ENCODE measurements at places on chromosomes 7 and 10.

GRCh38 chr10:49109669-49110340, 5.5 kb downstream of the VSTM4 start:
- DNase-seq: no peak

GRCh38 chr10:51427758-51428157, 271.6 kb downstream of the CSTF2T start:
- DNase-seq: no peak

DNA sequence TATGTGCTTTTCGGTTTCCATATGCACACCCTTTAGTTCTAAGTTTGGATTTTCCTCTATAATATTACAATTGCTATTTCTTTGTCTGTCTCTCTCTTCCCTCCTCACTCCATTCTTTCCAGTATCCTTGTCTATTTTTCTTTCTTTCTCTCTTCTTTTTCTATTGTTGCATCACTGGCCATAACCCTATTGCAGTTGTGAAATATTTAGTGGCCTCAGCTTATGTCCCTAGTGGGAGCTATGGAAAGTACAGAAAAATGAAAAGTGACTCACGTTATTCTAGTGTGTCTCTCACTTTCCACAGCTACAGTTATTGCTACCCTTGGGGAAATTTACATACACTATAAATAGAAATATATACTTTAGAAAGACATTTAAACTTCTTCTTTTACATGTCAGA, 59.1 kb downstream of the CNTNAP2 start:
- no peak for DNase-seq

DNA sequence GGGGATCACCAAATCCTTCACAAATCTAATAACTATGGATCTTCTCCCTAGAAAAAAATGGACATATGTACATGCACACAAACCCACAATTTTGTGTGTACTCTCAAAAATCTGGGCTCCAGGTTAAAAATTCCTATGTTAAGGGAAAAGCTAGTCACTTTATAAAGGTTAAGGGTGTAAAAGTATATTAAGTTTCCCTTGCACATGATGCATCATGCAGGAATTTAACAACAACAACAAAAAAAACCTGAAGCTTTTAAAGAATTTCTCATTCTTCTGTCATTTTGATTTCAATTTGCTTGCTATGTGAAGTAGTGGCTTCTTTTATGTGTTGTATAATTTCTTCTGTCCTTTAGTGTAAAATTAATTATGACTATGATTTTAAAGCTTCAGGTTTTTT, 123.7 kb downstream of the CNOT4 start:
- DNase-seq: no peak

DNA sequence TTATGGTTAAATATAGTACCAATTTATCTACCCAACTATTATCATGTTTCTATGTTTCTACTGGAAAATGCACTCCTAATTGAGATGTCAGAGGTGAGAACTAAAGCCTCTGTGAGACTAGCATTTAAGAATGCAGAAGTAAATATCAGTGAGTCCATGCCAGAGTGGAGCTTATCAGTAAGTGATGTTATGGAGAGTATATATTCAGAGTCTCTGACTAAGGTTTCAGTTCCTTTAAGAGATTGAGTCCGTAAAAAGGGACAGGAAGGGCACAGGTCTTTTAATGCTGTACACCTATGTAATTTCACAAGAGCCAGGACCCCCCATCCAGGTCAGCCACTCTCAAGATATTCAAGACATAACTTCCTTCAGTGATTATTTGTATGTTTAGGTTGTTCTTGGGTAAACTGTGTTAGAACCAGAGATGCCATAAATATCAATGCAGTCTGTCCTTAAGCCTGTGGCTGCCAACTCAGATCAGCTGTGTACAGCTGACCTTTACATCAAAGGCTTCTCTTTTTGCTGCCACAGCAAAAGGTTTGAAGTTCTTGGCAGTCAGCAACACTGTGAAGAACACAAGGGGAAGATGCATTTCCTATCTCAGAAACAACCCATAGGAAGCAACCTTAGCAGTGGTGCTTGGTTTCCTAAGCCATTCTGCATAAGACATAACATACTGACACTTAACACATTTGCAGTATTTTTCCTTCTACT, 244.8 kb downstream of the BICC1 start:
- no peak for DNase-seq

- no peak for DNase-seq
Observed at GRCh38 chr7:138502023-138502767, 42.1 kb downstream of the TRIM24 start.

GRCh38 chr10:3418041-3418754, 245.6 kb upstream of the PITRM1 start:
- DNase-seq: no peak

DNA sequence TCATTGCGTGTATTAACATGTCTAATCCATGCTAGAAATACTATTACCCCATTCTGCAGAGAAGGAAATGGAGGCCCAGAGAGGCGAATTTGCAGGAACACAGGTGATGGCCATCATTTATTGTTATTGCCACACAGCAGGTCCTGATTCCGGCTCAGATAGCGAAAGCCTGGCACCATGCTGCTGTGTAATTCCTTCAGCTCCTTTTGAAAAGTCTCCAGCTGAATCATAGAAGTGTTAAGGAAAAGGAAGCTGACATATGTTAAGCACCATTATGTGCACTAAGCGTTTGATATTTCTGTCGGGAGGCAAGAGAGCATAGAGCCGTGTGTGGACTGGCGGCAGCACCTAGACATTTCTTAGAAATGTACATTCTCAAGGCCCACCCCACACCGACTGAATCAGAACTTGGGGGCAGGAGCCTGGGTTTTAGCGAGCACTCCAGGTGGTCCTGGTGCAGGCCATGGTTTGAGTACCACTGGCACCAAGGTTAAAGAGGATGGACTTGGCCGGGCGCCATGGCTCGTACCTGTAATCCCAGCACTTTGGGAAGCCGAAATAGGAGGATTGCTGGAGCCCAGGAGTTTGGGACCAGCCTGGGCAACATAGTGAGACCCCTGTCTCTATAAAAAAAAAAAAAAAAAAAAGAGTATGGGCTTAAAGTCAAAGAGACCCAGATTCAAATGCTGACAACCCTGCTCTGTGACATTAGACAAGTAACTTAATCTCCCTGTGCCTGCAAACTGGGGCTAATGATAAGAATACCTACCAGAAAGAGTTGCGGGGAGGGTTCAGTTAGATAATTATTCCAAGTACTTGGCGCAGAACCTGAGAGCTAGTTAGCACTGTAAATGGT, 52.2 kb downstream of the UNC5B start:
- no peak for DNase-seq

DNA sequence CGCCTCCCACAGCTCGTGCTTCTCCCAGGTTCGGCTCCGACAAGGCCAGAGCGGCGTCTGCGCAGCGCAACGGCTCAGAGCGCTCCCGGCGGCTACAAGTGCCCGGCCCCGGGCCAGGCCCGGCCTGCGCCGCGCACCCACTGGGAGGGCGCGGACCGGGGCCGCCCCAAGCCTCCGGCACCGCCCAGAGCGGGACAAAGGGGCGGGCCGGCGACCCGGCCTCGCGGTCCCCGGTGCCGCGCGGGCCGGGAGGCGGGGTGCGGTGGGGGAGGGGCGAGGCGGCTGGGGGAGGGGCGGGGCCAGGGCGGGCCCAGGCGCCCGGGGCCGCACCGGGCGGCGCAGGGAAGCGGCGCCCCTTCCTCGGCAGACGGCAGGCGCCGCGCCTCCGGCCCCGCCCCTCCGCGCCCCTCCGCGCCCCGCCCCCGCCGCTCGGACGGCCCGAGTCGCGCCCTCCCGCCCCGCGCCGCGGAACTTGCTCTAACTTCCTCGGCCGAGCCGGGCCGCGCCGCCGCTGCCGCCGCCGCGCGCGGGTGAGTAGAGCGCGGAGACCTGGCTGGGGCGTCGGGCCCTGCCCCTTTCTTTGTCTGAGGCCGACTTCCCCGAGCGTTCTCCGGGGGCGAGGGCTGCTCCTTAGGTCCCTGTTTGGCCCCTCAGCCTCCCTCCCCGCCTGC, at the start of gene TSPAN14:
TSPAN14 (plus strand) TSS at position 469 of the 671 bp plus-strand sequence. CDS start 34,924 bp downstream, outside the sequence.
- peak; percentile 56 for DNase-seq

DNA sequence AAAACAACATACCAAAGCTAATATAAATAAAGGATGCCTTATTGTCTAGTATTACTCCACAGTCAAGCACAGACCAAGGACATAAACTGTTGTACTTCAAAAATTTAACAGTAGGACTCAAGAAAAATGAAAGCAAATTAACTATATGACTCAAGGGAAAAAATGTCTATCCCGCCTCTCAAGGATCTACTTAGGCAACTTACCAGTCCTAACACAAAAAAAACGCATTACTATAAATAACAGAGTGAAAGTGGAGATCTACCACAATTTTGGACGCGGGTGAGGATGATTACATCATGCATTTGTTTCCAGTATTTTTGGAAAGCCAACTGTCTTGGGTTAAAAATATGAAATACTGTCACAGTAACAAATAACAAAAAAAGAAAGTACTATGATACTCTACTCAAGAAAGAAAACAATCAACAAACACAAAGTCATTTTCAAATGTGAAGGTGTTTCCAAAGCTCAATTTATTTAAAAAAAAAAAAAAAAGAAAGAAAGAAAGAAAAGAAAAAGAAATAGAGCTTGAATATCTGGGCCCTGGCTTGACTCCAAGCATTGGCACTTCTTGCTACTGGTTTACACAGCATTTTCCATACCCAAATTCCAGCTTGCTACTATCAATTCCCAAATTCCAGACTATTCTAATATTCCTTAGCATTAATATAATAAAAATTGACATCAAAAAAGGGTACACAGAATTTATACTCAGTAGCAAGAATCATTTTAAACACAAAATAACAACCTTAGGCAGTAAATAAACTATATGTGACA, 99.4 kb downstream of the RSU1 start:
- DNase-seq: no peak

DNA sequence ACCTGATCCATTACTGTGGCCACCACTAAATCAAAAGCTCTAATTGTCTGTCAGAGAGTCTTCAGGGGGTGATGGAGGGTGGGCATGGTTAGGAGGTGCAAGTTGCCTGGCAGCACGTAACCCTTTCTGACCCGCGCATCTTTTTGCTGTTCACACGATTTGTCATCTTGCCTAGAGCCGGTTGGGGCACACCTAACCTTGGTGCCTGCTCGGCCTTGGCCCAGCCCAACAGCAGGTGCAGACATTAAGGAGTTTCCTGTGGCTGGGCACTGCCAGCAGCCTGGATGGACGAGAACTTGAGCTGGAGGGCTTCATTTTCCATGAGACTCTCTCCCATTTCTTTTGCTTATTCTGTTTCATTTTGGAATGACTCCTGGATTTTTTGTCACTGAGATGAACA, 41.0 kb upstream of the PTF1A start:
- no peak for DNase-seq

DNA sequence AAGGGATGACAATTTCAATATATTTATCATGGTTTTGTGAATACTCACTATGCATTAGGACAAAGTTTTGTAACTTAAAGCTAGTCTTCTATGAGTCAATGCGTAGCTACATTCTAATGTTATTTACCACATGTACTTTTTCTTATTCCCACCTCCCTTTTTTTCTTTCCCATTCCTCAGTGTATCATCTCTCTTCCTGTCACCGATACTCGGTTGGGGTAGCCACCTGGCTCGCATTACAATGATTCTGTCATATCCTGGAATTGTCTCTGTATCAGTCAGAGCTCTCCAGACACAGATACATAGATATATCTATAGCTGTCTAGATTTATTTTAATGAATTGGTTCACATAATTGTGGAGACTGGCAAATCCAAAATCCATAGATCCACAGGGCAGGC, 9.8 kb upstream of the RALA start:
- DNase-seq: no peak

- no peak for DNase-seq
Observed at GRCh38 chr10:652233-652632, 37.2 kb downstream of the DIP2C start.

DNA sequence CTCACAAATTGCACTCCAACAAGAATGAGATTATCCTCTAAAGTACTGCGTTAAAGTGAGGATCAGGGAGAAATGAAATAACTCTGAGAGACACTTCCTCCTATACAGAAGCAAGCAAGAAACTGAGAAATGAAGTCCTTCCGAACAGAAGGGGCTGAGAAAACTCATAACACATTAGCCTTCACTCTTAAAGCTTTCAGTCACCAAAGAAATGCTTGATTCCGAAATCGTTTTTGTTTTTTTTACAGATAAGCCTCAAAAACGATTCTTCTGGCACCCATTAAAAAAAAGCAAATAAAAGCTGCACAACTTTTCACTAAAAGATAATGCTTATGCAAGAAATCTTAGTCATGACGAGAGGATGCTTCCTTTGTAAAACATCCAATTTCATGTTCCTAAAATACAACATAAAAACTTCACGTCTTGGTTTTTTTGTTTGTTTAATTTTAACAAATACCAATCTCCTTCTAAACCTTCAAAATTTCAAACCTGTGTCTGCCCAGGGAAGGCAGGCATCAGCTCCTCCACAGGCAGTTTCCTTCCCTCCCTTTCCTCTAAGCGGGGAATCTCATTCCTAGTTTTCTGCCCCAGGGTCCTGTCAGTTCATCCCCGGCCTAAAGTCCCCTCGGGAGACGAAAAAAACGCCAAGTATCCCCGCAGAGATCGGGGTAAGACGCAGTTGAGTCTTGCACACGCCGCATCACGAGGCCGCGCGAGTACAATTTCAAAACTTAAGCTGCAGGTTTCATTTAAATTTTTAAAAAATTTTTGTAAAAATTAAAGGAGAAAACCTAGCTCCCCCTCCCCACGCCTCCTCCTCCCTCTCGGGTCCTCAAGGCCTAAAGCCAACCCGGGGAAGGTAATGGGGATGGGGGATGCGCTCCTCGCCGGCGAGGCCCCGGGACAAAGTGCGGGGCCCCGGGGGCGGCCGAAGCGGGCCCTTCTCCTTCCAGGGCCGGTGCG, 1.1 kb downstream of the BAZ1B start:
- DNase-seq: no peak

GRCh38 chr7:112143582-112143981, 62.6 kb downstream of the DOCK4 start:
- DNase-seq: no peak

DNA sequence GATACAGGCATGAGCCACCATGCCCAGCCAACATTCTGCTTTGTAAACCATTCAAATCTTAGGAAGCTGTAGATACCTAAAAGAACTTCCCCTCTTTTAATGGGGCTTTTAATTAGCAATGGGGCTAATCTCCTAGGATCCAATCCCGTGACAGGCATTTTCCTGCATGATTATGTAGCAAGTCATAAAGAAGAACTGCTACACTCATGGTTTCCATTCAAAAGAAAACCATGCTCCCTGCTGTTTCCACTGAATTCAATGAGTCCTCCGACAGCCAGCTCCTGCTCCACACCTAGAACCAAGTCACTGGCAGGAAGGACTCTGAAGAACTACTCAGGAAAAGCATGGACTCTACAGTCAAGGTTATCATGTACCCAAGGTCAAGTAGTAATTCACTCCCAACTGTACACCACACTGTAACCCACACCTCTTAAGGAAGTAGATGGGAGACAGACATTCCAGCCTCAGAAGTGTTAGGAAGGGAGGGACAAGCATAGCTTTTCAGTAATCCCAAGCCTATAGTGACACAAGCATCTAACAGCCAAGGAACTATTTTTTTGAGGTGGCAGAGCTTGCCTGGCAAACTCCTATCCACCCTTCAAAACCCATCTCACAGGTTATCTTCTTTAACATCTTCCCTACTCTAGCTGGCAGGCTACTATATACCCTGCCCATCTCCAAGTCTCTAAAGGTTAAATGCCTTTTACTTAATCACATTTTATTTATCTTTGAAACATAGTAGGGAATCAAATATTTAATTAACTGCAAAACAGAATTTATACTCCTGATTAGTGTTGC, 47.5 kb downstream of the CTBP2 start:
- DNase-seq: no peak
